ENCODE measurements at places on chromosomes 1 and 21.

DNA sequence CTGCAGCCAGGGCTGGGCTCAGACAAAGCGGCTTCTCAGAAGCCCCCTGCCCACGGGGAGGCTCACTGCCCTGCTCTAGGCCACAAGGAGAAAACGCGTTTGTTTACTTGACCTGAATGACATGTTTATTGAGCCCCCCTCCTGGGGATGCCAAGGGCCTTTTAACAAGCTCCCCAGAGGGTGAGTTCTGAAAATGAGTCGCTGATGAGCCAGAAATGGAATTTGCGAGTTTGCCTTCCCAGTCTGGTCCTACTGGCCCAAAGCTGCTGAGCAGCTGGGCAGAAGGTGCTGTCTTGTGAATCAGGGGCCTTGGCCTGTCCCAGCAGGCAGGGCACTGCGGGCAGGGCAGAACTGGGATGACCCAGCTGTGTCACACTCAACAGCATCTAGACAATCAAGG, 120.6 kb downstream of the SYF2 start:
- no peak for DNase-seq

GRCh38 chr1:9119745-9120144, 9.2 kb downstream of the GPR157 start:
- DNase-seq = no peak

GRCh38 chr21:28540514-28540913, 452.2 kb downstream of the LTN1 start:
- DNase-seq = no peak

GRCh38 chr1:154183046-154183915, 8.6 kb downstream of the TPM3 start:
- DNase-seq = peak; percentile 77

DNA sequence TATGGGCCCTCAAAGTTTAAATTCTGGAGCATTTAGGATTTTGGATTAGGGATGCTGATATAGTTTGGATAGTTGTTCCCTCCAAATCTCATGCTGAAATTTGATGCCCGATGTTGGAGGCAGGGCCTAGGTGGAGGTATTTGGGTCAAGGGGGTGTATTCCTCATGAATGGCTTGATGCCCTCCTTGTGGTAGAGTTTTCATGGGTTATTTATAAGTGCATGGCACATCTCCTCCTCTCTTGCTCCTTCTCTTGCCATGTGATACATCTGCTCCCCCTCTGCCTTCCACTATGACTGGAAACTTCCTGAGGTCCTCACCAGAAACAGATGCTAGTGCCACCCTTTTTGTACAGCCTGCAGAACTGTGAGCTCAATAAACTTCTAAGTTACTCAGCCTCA, 17.5 kb upstream of the NKAIN1 start:
- DNase-seq = no peak

DNA sequence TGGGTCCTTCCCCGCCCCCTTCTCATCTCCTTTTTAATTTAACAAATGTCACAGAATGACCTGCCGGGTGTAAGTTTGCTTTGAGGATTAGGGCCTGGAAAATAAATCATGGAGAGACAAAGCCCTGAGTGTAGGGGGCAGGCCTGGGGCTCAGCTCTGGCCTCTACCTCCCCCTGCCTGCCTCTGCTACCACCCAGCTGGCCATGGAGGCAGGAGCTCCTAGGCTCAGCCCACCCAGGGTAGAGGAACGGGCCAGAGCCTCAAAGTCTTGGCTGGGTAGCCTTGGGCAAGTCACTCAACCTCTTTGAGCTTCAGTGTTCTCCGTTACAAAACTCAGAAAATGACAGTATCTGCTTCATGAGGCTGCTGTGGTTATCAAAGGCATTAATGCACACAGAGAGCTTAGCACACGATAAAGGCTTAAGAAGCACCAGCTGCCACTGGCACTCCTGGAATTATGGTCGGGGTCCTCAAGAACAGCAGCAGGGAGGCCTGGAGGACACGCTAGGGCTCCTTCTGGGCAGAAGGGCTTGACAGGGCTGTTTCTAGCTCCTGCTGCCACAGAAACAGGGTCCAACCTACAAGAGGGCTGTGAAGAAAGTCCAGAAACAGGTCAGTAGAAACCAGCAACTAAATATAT, 39.0 kb downstream of the LRP8 start:
- no peak for DNase-seq

- DNase-seq = no peak
These were observed 183.5 kb downstream of the ZZZ3 start for GRCh38 chr1:77498918-77499317.

GRCh38 chr1:235073968-235074522, 54.6 kb downstream of the TOMM20 start:
- no peak for DNase-seq

- DNase-seq = no peak
These were observed 1.7 kb downstream of the GNB1 start for GRCh38 chr1:1889090-1889750.

DNA sequence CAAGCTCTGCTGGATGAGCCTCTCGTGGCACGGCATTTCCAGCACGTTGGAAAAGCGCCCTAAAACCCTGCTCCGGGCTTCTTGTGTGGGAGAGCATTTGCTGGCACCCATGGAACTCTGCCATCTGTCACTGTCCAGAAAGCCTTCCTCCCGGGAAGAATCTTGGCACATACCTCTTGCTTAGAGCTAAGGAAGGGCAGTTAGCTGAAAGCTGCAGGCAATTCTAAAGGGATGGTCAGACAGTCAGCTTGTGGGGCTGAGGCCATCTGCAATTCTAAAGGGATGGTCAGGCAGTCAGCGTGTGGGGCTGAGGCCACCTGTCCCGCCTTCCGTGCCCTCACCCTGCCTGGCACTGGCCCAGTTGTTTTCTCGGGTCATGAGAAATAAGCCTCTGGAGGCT, 139.0 kb upstream of the TMEM51 start:
- DNase-seq = no peak

DNA sequence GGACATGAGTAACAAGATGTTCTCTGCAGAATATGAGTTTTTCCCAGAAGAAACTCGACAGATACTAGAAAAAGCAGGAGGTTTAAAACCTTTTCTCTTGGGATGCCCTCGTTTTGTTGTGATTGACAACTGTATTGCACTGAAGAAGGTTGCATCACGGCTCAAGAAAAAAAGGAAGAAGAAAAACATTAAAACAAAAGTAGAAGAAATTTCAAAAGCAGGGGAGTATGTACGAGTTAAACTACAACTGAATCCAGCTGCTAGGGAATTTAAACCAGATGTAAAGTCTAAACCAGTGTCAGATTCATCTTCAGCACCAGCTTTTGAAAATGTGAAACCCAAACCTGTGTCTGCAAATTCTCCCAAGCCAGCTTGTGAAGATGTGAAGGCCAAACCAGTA, 92.5 kb downstream of the TTC3 start:
- DNase-seq = no peak

GRCh38 chr1:192463661-192464060, 111.9 kb upstream of the RGS1 start:
- no peak for DNase-seq

DNA sequence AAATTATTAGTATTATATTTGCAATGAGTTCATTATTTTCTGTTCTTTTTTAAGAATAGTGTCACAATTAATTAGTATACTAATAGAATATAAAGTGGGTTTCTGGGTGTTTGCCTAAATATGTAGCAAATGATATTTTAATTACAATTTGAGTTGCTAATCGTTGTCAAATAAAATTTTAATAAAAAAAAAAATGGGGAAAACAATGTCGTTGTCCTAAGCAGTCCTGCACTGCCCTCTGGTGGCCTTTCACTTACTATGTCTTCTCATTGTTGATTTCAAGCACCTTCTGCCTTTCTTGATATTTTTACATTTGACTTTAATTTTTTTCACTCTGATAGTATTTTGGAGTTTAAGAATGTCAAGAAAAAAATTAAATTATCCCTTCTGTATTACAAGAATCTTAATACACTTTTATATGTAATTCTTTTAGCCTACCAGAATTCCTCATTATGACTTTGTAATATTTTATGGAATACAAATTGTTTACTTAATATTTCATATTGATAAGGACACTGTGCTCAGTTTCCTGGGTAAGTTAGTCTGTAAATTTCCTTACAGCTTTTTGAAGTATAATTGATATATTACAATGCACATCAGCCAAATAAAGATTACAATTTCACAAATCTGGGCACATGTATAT, 104.5 kb upstream of the FMN2 start:
- DNase-seq = no peak

DNA sequence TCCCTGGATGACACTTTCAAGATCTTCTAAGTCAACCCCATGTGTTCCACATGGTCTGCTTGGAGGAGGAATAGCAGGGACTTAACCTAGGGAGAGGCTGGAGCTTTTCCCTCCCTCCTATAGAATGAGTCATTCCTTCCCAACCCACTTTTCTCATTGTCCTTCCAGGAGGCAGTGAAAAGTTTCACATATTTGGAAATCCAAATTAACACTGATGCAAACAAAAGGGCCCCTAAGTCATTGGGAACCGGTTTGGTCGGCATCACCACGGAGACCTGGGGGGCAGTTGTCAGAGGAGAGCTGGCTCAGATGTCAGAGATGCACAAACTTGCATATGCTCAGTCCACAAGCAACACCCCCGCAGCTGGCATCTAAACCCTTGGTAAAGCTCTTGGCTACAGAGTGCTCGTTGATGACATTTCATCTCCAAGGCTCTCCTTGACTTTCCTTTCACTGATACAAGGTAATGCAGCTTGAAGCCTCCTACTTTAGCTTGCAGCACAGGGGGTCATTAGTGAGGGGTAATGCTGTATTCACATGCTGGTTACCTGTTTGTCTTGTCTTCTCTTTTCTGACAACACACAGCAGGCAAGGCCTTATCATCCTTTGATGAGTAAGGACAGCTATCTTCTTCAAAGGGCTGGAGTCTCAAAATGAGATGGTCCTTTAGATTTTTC, 12.3 kb upstream of the LRRC8D start:
- DNase-seq = no peak

DNA sequence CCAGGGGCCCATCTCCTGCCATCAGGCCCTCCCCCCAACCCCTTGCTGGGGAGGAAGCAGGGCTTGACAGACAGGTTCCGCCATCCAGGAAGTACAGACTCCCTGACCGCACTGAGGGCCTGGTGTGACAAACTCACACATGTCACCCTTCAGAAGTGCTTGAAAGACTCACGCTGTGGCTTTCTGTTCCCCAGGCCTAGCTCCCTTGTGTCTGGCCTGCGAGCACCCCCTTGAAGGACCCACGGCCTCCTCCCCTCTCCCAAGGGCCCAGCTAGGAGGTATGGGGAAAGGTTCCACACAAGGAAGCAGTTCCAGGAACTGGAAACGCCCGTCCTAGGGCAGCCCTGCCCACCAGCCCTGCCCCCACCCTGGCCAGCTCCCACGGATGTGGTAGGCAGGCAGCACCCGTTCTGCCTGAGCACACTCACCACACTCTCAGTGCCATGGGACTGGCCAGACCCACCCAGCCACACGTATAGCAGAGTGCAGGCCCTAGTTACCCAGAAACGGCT, 26.7 kb downstream of the SLC2A1 start:
- no peak for DNase-seq

- DNase-seq = no peak
These were observed 44.3 kb upstream of the NBL1 start for GRCh38 chr1:19599810-19600209.

GRCh38 chr1:178578541-178578940, 65.6 kb downstream of the TEX35 start:
- DNase-seq = no peak
